Left ventricle myocardium superior (tissue), 1 donor: ENCODE measurements at places on chromosomes 16 and 17. TPM values are rescaled to one million over a fixed set of nuclear protein-coding genes. Genes with fewer than 3 reads are reported as not detected.

Gene TAC4
- not detected for total RNA-seq

Gene DNAH17
- not detected for total RNA-seq

Gene KRTAP17-1
- not detected for total RNA-seq

Gene VAT1L
- 17.7 TPM for total RNA-seq

DNA sequence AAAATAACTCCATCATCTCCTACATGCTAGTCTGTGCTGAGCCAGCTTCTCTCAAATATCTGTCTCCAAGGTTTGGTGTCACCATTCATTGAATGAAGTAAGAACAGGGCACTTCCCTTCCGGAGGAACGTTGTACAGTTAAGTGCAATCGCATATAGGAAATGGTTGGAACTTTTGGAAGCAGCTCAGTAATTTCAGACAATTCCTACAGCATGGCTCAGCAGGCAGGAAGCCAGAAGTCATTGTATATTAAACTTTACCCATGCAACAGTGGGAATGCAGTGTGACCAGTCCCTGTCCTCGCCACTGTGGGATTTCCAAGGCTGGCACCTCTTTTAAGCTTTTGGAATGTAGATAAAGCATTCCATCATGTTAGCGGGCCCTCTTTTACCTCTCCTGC is 51.1 kb upstream of the MYH2 start:
- no peak for DNase-seq

DNA sequence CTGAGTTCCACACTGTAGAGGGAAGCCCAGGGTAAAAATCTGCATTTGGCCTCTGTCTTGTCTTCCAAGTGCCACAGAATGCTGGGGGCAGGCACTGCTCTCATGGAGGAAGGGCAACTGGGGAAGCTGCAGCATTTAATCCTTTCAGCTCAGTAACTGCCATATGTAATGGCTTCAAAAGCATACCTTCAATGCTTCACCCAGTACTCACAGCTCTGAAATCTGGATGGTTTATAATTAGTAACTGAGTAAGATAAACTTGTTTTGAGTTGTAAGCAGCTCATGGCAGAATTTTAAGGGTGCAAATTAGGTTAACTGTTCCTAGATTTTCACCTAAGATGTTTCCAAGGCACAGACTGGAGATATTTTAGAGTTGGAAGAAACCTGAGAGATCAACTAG is 24.5 kb downstream of the PMP22 start:
- DNase-seq, result no peak

- DNase-seq, result no peak
Measured at GRCh38 chr17:76189247-76189646, 48.2 kb upstream of the FOXJ1 start.

GRCh38 chr17:39699818-39700147 is at the start of gene ERBB2:
Gene ERBB2 (plus strand): TSS chr17:39700064. CDS start chr17:39700239, 175 bp downstream.
- peak; percentile 77 for DNase-seq

GRCh38 chr17:74760404-74761105 is 12.1 kb downstream of the NHERF1 start:
- peak; percentile 48 for DNase-seq

DNA sequence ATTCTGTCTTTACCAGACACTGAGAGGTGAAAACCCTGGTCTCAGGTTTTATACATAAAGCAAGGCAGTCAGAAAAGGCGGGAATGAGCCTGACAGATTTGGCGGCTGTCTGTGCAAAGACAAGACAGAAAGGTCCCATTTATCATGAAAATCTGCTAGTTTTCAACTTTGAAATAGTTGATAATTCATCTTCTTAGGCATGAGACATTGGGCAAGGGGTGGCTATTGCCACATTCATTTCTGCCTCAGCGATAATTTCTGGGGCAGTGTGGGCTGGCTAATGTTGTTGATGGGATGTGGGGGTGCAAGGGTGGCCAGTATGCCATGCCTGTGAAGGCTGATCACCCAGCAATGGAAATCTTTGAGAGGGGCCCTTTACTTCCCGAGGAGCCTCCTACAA is 173.8 kb upstream of the RPH3AL start:
- DNase-seq, result no peak
